ENCODE measurements at places on chromosomes 13 and 19.

- DNase-seq: no peak
These were observed 18.7 kb downstream of the GPR180 start for GRCh38 chr13:94620286-94620896.

- DNase-seq: no peak
These were observed 76.2 kb upstream of the TNFSF11 start for GRCh38 chr13:42497798-42498197.

DNA sequence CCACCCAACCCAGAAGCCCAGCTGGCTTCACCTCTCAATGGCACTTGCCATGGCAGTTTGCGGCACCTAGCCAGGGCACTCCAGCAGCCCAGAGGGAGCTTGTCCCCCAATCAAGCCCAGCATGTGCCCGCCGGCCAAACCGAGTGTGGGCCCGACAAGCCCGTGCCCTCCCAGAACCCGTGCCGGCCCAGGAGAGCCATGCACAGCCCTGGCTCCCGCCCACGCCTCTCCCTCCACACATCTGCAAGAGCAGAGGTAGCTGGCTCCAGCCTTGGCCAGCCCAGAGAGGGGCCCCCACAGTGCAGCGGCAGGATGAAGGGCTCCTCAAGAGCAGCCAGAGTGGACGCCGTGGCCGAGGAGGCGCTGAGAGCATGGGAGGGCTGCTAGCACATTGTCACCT lies 2278.0 kb upstream of the PCDH20 start:
- DNase-seq: no peak

DNA sequence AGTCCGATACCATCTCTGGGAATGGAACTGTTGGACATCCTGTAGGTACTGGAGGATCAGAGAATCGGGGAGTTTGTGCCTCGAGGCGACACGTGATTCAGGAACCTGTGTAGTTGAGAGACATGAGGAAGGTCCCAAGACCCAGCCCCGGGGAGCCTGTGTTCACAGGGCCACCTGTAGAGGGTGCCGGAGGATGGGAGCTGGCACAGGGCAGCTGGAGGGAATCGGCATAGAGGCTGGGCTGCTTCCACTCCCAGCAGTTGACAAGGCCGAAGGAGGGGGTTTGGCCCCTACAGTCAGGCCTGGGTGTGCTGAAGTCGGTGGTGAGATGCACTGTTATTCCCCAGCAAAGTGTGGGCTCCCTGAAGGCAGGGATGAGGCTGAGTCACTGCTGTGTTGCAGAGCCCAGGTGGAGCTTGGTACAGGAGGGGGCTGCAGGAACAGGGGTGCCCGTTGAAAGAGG lies 2.5 kb upstream of the ISYNA1 start:
- no peak for DNase-seq

GRCh38 chr13:79933389-79933788 lies 407.5 kb downstream of the SPRY2 start:
- no peak for DNase-seq

DNA sequence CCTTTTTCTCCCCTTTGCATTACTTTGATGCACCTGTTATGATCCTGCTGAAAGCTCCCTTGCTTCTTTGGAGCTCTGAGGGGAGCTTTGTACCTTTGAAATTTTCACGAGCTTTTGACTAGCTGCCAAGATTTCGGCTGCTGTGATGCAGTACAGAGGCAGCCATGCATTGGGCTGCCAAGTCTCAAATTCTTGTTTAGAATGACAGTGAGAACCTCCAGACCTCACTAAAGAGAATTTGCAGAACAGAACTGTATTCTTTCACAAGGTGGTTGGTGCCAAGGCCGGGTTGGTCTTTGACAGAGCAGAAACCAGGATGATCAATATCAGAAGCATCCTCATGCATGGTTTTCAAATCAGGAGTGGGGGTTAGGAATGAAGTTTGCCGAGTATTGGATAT lies 414.8 kb downstream of the GPC5 start:
- no peak for DNase-seq

DNA sequence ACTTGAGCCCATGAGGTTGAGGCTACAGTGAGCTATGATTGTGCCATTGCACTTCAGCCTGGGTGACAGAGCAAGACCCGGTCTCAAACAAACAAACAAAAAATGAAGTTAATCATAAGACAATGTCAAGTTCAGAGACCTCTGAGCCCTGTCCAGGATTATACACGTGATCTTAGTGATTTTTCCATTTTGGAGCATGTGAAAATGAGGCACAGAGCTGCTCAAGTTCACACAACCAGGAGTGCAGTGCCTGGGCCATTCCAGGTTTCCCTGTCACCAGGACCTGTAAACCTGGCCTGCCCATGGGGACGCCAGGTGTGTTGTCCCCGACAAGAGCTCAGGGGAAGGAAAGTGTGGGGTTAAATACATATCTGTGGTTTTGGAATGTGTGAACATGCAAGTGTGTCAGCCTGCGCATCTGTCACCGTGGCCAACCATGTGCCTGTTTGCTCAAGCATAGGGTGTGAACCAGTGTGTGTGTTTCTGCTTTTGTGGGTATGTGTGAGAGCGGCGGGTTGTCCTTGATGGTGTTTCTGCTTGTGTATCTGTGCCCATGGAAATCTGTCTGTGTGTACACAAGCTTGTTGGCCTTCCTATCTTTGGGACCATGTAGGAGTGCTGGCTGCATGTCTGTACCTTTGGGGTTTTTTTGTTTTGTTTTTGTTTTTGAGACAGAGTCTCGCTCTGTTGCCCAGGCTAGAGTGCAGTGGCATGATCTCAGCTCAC lies 1.5 kb upstream of the FXYD1 start:
- DNase-seq: no peak

DNA sequence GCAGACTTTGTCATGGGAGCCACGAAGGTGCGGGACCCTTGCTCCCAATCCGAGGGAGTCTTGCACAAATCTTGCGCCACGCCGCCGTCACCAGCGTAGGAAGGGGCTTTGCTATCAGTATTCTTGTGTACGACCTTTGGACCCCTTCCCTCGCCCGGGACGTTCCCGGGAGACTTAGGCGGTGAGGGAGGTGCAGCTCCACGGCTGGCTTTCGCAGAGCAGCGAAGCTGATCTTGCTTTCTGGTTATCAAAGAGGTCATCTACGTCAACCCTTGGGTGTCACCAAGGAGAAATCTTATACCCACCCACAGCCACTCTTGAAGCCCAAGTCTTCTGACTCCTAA lies 583 bp downstream of the TECR start:
- peak; percentile 62 for DNase-seq

DNA sequence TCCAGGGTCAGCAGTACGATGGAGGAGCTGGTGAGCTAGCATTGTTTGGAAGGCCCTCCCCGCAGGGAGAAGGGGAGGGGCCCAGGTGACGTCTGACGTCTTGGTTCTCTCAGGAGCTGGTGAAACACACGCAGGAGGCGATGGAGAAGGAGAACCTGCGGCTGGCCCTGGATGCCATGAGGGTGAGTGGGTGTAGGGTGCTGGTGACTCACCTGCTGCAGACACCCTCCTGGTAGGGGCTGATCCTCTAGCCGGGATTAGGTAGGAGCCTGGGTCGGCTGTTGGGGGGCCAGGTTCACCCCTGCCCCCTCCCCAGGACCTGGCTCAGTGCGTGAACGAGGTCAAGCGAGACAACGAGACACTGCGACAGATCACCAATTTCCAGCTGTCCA lies 55.8 kb downstream of the VAV1 start:
- DNase-seq: no peak

DNA sequence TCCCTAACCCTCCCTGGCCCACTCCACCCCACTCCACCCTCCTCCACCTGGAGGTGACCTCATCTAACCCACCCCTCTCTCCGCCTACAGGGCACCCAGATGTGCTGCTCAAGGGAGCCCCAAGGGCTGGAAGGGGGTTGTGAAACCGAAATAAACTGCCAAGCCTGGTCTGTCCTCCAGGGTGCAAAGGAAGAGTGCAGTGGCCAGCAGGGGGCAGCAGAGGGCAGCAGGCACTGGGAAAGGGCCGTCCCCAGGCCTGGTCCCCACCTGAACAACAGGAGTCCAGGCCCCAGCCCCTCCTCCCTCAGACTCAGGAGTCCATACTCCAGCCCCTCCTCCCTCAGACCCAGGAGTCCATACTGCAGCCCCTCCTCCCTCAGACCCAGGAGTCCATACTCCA lies 8.4 kb upstream of the BCAM start:
- DNase-seq: peak; percentile 75

- peak; percentile 63 for DNase-seq
These were observed 8.6 kb downstream of the KDM4B start for GRCh38 chr19:4977299-4978174.

GRCh38 chr13:51957377-51958216 lies 53.7 kb downstream of the ATP7B start:
- DNase-seq: peak; percentile 39

GRCh38 chr13:32409561-32410421 lies 18.1 kb downstream of the N4BP2L1 start:
- no peak for DNase-seq

GRCh38 chr13:93378184-93378583 lies 151.6 kb downstream of the GPC6 start:
- DNase-seq: no peak

- DNase-seq: peak; percentile 62
These were observed 6.9 kb downstream of the PEAK3 start for GRCh38 chr19:2274931-2275535.

DNA sequence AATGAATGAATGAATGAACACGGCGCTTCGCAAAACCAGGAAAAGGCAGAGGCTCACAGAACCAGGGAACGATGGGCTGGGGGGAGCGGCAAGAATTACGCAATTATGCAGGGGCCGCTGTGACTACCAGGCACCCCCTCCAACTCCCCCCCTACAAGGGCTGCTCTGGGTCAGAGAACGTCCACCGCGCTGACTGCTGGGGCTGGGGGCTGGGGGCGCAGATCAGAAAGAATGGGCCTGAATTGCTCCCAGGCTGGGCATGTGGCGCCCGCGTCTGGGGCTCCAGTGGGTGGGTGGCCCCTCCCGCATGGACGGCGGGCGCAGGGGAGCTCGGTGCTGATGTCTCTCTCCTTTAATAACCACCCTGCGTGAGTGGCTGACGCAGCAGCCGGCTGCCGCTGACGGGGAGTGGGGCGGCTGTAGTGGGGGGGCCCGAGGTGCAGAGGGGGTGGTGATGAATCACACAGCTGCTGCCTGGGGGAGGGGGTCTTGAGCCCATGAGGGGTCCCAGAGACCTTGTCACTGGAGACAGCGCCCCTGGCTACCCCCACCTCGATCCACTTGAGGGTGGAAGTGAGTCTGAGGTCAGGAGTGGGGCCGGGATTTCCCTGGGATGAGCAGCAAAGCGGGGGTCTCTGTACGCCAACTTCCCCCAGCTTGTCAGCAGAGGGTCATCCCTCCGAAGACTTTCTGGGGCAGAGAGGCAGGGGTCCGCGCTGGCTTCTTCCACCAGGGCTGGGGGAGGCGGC lies 1.5 kb upstream of the CIRBP start:
- no peak for DNase-seq

GRCh38 chr19:11963566-11964355 lies 1.1 kb upstream of the ZNF763 start:
- peak; percentile 71 for DNase-seq

- DNase-seq: peak; percentile 74
These were observed at the start of gene CYP4F3 for GRCh38 chr19:15640294-15640903. Gene CYP4F3 (plus strand): TSS chr19:15640897. CDS start chr19:15641416, 519 bp downstream.

DNA sequence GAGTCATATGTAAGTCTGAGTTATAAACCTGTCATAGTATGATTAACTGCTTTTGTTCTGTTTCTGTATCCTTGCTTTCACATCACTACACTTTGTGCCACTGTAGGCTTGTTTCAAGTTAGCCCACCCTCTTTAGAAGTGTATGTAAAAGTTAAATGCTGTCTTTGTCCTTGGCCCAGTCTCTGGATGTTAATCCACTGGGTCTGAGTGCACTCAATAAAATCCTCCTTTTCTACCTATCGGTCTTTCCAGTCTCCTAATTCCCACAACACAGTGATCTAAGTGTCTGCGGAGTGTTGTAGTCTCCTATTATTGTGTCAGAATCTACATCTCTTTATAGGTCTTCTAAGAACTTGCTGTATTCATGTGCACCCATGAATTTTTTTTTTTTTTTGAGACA lies 14.1 kb downstream of the ZNF429 start:
- DNase-seq: no peak

DNA sequence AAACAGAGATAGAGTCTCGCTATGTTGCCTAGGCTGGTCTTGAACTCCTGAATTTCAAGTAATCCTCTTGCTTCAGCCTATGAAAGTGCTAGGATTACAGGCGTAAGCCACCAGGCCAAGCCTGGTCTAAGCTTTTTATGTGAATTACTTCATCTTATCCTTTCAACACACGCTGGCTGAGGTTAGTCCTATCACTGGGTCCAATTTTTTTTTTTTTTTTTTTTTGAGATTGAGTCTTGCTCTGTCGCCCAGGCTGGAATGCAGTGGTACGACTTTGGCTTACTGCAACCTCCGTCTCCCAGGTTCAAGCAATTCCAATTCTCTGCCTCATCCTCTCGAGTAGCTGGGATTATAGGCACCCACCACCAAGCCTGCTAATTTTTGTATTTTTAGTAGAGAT lies 10.4 kb downstream of the MYO1F start:
- no peak for DNase-seq

DNA sequence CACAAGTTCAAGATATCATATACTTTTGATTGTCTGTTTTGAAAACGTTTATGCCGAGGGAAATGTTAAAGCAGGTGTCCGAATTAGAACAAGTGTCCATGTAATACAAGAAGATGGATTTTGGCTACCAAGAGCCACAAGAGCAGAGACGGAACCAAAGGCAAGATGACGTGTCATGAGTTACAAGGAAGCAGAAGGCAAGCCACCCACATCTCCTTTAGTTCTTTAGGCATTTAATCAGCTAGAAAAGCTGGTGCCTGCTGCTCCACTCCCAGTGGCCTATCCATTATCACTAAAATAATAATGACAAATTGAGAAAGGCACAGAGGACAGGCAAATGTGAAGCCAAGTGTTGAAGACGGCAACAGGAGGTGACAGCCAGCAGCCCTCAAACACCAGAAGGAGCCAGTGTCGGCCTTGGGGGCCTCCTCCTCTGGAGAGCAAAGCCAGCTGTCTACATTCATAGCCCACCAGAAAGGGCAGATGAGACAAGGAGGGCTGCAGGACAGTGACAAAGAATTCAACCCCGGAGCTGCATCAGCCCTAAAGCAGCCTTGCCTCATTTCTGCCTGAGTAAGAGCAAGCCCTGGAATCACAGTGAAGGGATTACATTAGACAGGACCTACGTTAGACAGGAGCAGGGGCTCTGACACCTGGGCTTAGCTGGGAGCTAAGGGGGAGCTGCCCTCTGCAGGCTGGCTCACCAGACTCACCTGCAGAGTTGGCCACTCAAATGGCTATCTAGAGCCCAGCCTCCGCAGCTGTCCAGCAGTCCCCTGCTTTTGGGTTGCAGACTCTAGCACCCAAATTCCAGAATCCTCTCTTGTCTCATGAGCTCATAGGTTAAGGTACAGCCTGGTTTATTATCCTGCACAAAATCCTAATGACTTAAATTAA lies 569.9 kb downstream of the UQCRFS1 start:
- no peak for DNase-seq

- DNase-seq: no peak
These were observed 27.7 kb downstream of the CYP2B6 start for GRCh38 chr19:41018736-41019290.

DNA sequence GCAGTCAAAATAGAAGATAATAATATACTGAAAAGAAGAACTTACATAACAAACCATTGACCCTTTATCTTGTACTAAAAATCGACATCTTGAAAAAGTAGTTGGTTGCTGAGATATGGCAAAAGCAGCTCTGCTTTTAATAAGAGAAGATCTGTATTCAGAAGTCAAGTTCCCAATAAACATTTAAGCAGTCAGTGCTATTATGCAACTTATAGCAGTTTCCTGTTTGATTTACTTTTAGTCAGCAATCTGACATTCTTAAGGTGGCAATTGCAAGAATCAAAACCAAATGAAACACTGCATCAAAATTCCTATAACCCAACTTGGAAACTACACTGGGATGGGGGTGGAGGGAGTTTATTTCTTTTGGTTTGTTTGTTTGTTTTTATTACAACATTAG lies 165.5 kb downstream of the TBC1D4 start:
- DNase-seq: no peak

GRCh38 chr19:29497241-29497640 lies 28.6 kb upstream of the VSTM2B start:
- no peak for DNase-seq

Data from dorsolateral prefrontal cortex (tissue), 122 donors.